Adrenal gland (tissue), 19 donors: ENCODE measurements at places on chromosomes 7 and 10. TPM values are rescaled to one million over a fixed set of nuclear protein-coding genes. Genes with fewer than 3 reads are reported as not detected.

Gene DYDC2
- total RNA-seq: not detected

Gene OPN4
- not detected for total RNA-seq

DNA sequence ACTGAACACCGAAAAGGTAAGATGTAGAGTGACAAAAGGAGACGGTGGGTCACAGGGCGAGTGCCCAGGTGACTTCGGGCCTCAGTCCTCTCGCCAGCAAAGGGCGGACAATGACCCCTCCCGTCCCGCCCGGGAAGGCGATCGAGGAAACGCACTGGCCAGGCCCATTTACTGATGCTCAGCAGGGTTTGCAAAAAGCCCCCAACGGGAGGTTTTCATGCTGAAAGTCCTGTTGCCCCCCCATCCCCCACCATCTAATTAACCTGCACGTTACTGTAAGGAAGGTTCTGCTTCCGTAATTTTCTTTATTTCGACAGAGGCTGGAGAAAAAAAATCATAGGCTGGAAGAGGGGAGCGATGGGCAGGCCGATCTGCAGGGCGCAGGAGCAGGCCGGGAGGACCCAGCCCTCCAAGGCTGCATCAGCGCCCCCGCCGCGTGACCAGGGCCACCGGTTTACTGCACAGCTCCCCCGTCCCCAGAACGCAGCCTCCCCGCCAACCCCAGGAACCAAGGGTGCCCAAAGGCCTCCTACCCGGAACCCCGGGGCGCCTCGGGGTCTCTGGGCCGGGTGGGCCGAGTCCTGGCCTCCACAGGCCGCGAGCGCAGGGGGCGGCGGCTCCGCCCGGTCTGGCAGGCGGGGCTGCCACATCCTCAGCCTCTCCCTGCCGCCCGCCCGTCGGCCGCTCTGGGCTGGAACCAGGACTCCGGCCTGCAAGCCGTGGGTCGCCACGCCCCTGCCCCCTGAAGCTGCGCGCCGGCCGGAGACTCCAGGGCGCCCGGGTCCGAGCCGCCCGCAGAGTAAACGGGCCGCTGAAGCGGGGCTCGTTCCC lies 613 bp downstream of the OAT start:
- H3K27ac ChIP-seq: peak overlapping the region; percentile 91
- peaks cover 9% of the 10 kb centered on the region for H3K4me1 ChIP-seq
- H3K4me3 ChIP-seq: peak overlapping the region; percentile 62
- DNase-seq: peak; percentile 72

DNA sequence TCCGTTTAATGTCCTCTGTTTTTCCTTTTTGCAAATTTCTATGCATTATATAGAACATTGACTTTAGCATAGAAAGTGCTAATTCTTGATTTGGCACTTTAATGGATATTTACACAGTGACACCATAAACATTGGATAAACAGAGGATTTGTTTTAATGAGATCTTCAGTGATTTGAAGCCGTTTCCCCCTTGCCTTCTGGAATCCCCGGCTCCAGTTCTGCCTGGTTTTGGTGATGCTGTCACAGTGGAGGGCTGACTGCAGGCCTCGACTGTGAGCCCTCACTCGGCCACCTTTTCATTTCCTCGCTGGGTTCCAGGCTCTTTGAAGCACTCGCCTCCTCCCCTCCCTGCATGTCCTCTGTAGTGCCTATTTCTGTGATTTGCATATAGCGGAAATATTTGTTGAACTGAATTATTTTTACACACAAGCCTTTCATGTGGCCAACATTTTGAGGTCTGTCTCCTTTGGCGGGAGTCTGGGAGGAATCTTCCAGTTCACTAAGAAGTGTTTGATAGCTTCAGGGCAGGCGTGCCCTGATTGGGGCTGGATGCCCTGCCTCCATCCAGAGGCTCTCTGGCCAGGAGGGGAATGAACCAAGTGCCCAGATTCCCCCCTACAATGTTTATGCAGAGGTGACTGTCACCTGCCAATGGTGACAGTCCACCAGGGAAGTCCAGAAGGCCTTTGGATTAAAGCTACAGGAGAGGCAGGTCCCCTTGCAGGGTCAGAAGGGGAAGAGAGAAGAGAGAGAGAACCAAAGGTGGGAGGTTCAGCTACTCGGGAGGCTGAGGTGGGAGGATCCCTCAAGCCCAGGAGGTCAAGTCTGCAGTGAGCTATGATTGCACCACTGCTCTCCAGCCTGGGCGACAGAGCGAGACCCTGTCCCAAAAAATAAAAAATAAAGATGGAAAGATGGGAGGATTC lies 67.5 kb downstream of the CUX1 start:
- H3K4me3 ChIP-seq: no peak overlapping the region
- no peaks in the 10 kb centered on the region for H3K36me3 ChIP-seq
- no peak overlapping the region for H3K27ac ChIP-seq
- no peak for DNase-seq
- no peaks in the 10 kb centered on the region for H3K27me3 ChIP-seq
- peaks cover 29% of the 10 kb centered on the region for H3K4me1 ChIP-seq

- no peaks in the 10 kb centered on the region for H3K4me1 ChIP-seq
- DNase-seq: peak; percentile 60
- no peak overlapping the region for H3K4me3 ChIP-seq
- no peak overlapping the region for H3K27ac ChIP-seq
- H3K27me3 ChIP-seq: no peaks in the 10 kb centered on the region
Observed at GRCh38 chr10:97407211-97407951, 6.2 kb upstream of the RRP12 start.

DNA sequence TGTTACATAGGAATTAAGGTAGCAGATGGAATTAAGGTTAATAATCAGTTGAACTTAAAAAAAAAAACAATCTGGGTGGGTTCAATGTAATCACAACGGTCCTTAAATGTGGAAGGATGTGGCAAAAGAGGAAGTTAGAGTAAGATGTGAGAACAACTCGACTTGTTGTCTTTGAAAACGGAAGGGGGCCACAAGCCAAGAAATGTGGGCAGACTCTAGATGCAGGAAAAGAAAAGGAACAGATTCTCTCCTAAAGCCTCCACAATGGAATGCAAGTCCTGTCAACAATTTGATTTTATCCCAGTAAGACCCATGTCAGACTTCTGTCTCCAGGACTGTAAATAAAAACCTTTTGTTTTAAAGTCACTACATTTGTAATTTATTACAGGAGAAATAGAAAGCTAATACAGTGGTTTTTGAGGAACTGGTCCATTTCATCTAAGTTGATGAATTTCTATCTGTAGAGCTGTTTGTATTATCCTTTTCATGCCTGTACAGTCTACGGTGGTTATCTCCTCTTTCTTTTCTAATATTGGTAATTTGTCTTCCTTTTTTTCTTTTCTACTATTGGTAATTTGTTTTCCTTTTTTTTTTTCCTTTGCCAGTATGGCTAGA lies 8.6 kb downstream of the MCMBP start:
- H3K4me1 ChIP-seq: no peaks in the 10 kb centered on the region
- no peak for DNase-seq
- no peaks in the 10 kb centered on the region for H3K36me3 ChIP-seq
- no peak overlapping the region for H3K4me3 ChIP-seq
- no peaks in the 10 kb centered on the region for H3K27me3 ChIP-seq
- H3K27ac ChIP-seq: no peak overlapping the region

GRCh38 chr7:122546496-122546895 lies 152.4 kb downstream of the RNF133 start:
- H3K27me3 ChIP-seq: no peaks in the 10 kb centered on the region
- no peak overlapping the region for H3K27ac ChIP-seq
- DNase-seq: peak; percentile 27
- H3K36me3 ChIP-seq: no peaks in the 10 kb centered on the region
- no peak overlapping the region for H3K4me3 ChIP-seq

- H3K27ac ChIP-seq: peak overlapping the region; percentile 10
- H3K4me3 ChIP-seq: no peak overlapping the region
- no peaks in the 10 kb centered on the region for H3K4me1 ChIP-seq
Observed at GRCh38 chr7:29976673-29977415, 12.8 kb downstream of the SCRN1 start.

- DNase-seq: no peak
- no peaks in the 10 kb centered on the region for H3K36me3 ChIP-seq
- H3K27me3 ChIP-seq: peaks cover 6% of the 10 kb centered on the region
- no peak overlapping the region for H3K4me3 ChIP-seq
Observed at GRCh38 chr10:27341001-27341400, 100.4 kb upstream of the ACBD5 start.

GRCh38 chr10:132362151-132362611 lies 30.2 kb downstream of the LRRC27 start:
- DNase-seq: no peak
- no peak overlapping the region for H3K4me3 ChIP-seq
- no peak overlapping the region for H3K27ac ChIP-seq
- H3K4me1 ChIP-seq: no peaks in the 10 kb centered on the region

GRCh38 chr7:139117599-139118233 lies 8.2 kb upstream of the ZC3HAV1 start:
- no peak overlapping the region for H3K27ac ChIP-seq
- no peaks in the 10 kb centered on the region for H3K36me3 ChIP-seq
- H3K27me3 ChIP-seq: no peaks in the 10 kb centered on the region
- H3K4me3 ChIP-seq: no peak overlapping the region
- no peak for DNase-seq

DNA sequence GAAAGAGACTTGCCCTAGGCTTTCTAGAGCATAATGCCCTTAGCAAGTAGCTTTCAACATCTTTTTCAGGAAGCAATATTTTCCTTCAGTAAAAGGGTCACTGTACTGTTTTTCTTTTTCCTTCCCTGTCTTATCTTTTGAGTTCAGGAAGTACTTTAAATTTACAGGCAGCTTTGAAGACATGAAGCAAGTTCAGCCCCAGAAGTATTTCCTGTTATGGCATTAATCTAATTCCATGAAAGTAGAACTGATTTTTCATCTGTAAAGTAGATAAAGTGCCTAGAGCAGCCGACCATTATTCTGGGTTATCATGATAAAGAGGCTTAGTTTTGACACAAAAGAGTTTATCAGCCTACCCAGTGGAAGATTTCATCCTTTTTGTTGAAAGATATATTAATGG lies 288.2 kb downstream of the ADK start:
- no peaks in the 10 kb centered on the region for H3K27me3 ChIP-seq
- no peak overlapping the region for H3K27ac ChIP-seq
- no peak for DNase-seq
- no peak overlapping the region for H3K4me3 ChIP-seq

GRCh38 chr7:70696201-70696754 lies 435.7 kb upstream of the GALNT17 start:
- H3K27ac ChIP-seq: no peak overlapping the region
- H3K36me3 ChIP-seq: no peaks in the 10 kb centered on the region
- no peaks in the 10 kb centered on the region for H3K27me3 ChIP-seq

DNA sequence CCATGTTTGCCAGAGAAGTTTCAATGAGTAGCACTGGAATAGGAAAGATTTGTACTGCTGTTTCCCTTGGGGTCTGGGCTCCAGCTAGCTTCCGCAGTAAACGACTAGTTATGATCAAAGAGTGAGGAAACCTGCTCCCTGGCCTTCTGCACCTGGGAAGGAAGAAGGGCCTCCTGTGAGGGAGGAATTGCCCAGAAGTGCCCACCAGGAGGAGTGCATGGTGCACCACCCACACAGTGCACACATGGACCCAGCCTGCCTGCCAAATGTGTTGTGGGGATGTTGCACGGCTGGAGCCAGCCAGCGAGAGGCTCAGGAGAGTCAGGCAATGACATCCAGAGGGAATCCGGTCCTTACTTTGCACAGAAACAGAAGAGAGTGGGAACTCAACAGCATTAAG lies 27.0 kb upstream of the FAM107B start:
- no peaks in the 10 kb centered on the region for H3K27me3 ChIP-seq
- H3K4me3 ChIP-seq: no peak overlapping the region
- DNase-seq: no peak

DNA sequence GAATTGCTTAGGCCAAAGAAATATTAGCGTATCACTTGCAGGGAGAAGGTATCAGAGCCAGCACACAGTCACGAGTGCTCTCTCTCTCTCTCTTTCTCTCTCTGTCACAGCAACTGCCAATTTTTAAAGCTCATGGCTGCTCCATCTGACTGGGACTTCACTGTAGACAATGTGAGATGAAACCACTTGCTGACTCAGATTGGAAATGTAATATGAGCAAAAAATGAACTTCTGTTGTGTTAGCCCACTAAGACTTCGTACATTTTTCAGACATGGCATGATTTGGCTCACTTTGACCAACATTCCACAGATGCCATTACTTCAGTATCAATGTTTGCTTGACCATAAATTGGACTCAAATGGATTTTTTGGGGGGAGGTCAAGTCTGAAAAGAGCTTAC lies 68.1 kb downstream of the DGKB start:
- H3K4me1 ChIP-seq: no peaks in the 10 kb centered on the region
- no peak overlapping the region for H3K4me3 ChIP-seq
- no peaks in the 10 kb centered on the region for H3K36me3 ChIP-seq
- H3K27ac ChIP-seq: no peak overlapping the region
- no peaks in the 10 kb centered on the region for H3K27me3 ChIP-seq
- DNase-seq: no peak

DNA sequence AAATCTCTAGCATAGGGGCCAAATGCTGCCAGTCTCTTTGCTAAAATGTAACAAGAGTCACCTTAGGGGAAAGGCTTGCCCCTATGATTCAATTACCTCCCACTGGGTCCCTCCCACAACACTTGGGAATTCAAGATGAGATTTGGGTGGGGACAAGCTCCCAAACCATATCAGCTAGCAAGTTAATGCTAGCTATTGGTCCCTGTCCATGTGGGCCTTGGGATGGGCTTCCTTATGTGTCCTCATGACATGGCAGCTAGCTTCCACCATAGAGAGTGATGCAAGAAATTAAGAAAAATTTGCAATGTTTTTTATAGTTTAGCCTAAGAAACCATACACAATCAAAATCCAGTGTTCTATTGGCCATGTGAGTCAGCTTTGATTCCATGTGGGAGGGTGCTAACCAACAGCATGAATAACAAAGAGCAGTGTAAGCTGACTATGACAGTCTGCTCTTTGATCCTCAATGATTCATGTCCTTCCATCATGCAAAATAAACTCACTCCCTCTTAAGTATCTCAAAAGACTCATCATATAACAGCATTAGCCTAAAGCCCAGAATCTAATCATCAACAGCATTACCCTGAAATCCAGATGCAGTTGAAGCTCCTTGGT lies 21.7 kb upstream of the ZNF365 start:
- no peaks in the 10 kb centered on the region for H3K36me3 ChIP-seq
- no peak overlapping the region for H3K27ac ChIP-seq
- no peaks in the 10 kb centered on the region for H3K27me3 ChIP-seq
- no peaks in the 10 kb centered on the region for H3K4me1 ChIP-seq
- no peak overlapping the region for H3K4me3 ChIP-seq
